Activated T-cell treated with anti-CD3 and anti-CD28 coated beads, Interleukin-2, amount 50 U/mL, for 72 hours (primary cell): ENCODE measurements at places on chromosomes 1 and 21. TPM values are rescaled to one million over a fixed set of nuclear protein-coding genes. Genes with fewer than 3 reads are reported as not detected.
A peak's percentile ranks its signal among the peaks of the same experiment; 100 is the strongest.

DNA sequence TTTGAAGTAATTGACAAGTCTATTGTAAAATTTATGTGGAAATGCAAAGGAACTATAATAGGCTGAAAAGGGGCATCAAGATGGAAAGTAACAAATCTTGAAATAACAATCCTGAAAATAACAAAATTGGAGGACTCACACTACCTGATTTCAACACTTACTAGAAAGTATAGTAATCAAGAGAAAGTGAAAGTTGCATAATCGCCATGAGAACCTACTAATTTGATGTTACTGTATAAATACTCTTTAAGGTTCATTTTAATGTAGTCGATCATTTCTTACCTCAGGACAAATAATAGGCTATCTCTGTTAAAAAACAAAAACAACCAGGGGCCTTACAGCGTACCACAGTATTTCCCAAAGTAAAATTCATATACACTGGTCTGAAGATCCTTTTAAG is 71.7 kb downstream of the EDEM3 start:
- H3K27ac ChIP-seq, result no peak overlapping the region
- no peak overlapping the region for H3K4me3 ChIP-seq
- peaks cover 6% of the 10 kb centered on the region for H3K36me3 ChIP-seq
- DNase-seq, result no peak

- peaks cover 7% of the 10 kb centered on the region for H3K36me3 ChIP-seq
- H3K27me3 ChIP-seq, result no peaks in the 10 kb centered on the region
- H3K27ac ChIP-seq, result no peak overlapping the region
- no peak for DNase-seq
These were observed 98.5 kb downstream of the ATF6 start for GRCh38 chr1:161864577-161864976.

GRCh38 chr1:111441573-111442192 is 7.4 kb downstream of the WDR77 start:
- peak overlapping the region; percentile 82 for H3K27ac ChIP-seq
- H3K4me3 ChIP-seq, result no peak overlapping the region
- peaks cover 54% of the 10 kb centered on the region for H3K4me1 ChIP-seq
- peak; percentile 67 for DNase-seq

DNA sequence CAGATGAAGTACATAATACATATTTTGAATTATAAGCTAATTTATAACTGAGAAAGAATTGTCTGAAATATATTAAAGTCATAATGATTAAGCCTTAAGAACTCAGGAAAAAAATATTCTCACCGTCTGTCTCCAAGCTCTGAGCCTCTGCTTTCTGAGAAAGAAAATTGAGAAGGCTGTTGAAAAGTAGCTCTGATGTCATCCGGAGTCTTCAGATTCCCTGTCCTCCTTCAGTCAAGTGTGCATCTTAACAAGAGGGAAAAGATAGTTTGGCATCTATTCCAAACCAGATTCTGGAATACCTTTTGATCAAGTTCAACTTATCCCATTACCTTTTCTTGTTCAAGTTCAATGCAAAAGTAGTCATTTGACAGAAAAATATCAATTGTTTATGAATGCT is 50.6 kb downstream of the NRIP1 start:
- no peaks in the 10 kb centered on the region for H3K36me3 ChIP-seq
- no peaks in the 10 kb centered on the region for H3K27me3 ChIP-seq
- no peak overlapping the region for H3K27ac ChIP-seq
- peaks cover 12% of the 10 kb centered on the region for H3K4me1 ChIP-seq

CFAP141 gene
- not detected for total RNA-seq

KIF14 gene
- 20.1 TPM for total RNA-seq

VPS72 gene
- 94.1 TPM for total RNA-seq

OVAAL gene
- not detected for total RNA-seq
